ENCODE measurements at places on chromosomes 11 and 22. TPM values are rescaled to one million over a fixed set of nuclear protein-coding genes. Genes with fewer than 3 reads are reported as not detected.

SCGB1A1 gene
- not detected for total RNA-seq

MICALL1 gene
- 20.3 TPM for total RNA-seq

OTOG gene
- total RNA-seq: 0.16 TPM

OR5AK2 gene
- not detected for total RNA-seq

SF3B2 gene
- total RNA-seq: 109 TPM

- H3K4me3 ChIP-seq: no peak overlapping the region
- no peaks in the 10 kb centered on the region for H3K36me3 ChIP-seq
- H3K27me3 ChIP-seq: peaks cover 6% of the 10 kb centered on the region
- no peaks in the 10 kb centered on the region for H3K4me1 ChIP-seq
- DNase-seq: no peak
Measured at GRCh38 chr11:116614306-116615210, 158.2 kb downstream of the BUD13 start.

- H3K4me3 ChIP-seq: no peak overlapping the region
- DNase-seq: no peak
- H3K4me1 ChIP-seq: no peaks in the 10 kb centered on the region
Measured at GRCh38 chr22:27613099-27614005, 188.2 kb downstream of the MN1 start.

KCNC1 gene
- 0.20 TPM for total RNA-seq

- no peaks in the 10 kb centered on the region for H3K27me3 ChIP-seq
- H3K27ac ChIP-seq: no peak overlapping the region
- H3K36me3 ChIP-seq: no peaks in the 10 kb centered on the region
- no peak for DNase-seq
Measured at GRCh38 chr11:64083398-64084080, 47.8 kb downstream of the FLRT1 start.

TRABD gene
- 25.9 TPM for total RNA-seq

DNA sequence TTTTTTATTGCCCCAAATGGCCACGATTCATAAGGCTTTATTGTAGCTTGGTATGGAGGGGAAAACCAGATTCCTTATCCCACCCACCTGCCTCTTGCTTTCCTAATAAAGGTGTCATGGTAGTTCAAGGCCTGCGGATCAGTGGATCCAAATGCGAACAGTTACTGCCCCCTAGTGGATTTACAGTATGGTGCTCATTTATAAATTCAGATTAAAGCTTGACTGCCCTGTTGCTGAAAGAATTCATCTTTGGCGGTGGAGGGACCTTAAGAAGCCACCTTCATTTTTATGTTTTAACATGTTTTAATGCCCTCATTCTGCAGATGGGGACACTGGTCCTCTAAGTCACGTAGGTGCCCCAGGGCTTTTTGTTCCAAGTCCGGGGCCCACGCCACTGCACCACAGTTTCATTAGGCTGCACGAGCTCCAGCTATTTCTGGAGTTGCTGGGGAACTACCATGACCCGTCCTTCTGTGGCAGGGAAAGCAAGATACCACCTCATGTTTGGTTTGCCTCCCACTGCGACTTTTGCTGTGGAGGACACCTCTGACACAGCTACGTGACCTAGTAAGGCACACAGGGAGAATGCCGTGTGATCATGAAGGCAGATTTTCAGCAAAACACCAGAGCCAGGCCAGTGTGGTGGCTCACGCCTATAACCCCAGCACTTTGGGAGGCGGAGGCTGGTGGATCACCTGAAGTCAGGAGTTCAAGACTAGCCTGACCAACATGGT lies 15.6 kb upstream of the INCENP start:
- H3K36me3 ChIP-seq: no peaks in the 10 kb centered on the region
- no peak overlapping the region for H3K4me3 ChIP-seq
- H3K27me3 ChIP-seq: no peaks in the 10 kb centered on the region
- peak; percentile 86 for DNase-seq
- H3K4me1 ChIP-seq: no peaks in the 10 kb centered on the region

GRCh38 chr11:57568330-57568766 lies 876 bp upstream of the UBE2L6 start:
- peak; percentile 91 for DNase-seq
- H3K4me3 ChIP-seq: peak overlapping the region; percentile 91
- H3K27ac ChIP-seq: peak overlapping the region; percentile 76
- no peaks in the 10 kb centered on the region for H3K27me3 ChIP-seq
- peaks cover 3% of the 10 kb centered on the region for H3K4me1 ChIP-seq

GRCh38 chr22:32395107-32395506 lies 16.9 kb downstream of the RTCB start:
- no peaks in the 10 kb centered on the region for H3K27me3 ChIP-seq
- no peaks in the 10 kb centered on the region for H3K4me1 ChIP-seq
- no peak for DNase-seq
- no peak overlapping the region for H3K4me3 ChIP-seq

- H3K27ac ChIP-seq: no peak overlapping the region
- H3K4me1 ChIP-seq: no peaks in the 10 kb centered on the region
- no peak for DNase-seq
- H3K4me3 ChIP-seq: no peak overlapping the region
- no peaks in the 10 kb centered on the region for H3K36me3 ChIP-seq
- no peaks in the 10 kb centered on the region for H3K27me3 ChIP-seq
Measured at GRCh38 chr22:47209547-47210023, 447.1 kb downstream of the TBC1D22A start.

SHISAL1 gene
- 2.4 TPM for total RNA-seq

Data from hepatocyte (in vitro differentiated cells).